ENCODE measurements at places on chromosomes 16 and 17.

DNA sequence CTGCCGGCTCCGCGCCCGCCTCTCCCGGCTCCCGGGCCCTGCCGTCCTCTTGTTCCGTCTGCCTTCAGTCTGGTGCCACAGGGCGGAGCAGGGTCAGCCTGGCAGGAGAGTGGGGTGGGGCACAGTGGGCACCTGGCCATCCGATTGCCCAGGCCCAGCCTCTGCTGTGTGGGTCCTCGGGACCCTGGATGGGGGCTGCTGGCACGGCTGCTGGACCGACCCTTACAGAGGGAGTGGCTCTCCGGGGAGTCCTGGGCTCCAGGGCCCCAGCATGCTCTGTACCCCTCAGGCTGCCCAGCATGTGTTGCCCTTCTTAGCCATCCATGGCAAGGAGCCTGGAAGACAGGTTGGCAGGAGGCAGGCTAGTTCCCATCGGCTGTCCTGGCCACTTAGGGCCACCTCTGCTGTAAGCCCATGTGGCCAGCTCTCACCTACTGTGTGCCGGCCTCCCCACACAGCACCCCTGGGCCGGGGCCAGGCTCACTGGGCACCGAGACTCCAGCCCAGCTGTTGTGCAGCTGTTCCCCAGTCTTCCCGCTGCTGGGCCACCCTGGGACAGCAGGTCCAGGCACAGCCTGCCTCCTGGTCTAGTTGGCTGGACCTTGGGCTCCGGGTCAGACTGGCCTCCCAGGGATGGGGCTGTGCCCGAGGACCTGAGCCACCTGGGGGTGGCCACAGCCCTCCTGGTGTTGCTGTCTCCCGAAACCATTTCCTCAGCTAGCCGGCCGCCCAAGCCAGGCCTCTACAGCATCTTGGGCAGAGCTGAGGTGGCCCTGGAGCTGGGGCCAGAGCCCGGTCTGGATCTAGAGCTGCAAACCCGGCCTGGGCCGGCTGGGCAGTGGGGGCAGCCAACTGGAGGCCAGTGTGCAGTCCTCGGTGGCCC lies 24.9 kb downstream of the BAHCC1 start:
- DNase-seq: no peak

DNA sequence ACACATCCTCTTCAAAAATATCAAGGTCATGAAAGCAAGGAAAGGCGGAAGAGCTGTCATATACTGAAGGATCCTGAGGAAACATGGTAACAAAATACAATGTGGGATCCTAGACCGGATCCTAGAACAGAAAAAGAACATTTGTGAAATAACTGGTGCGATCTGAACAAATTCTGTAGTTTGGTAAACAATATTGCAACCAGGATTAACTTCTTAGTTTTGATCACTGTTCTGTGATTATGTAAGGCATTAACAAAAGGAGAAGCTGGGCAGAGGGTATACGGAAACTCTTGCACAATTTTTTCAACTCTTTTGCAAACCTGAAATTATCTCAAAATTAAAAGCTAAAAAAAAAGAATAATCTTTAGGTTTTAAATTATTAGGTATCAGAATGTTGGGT lies 109.7 kb downstream of the TRIM37 start:
- no peak for DNase-seq

- no peak for DNase-seq
Measured at GRCh38 chr16:4214215-4214621, 27.7 kb downstream of the SRL start.

- no peak for DNase-seq
Measured at GRCh38 chr17:33725675-33726271, 432.7 kb upstream of the ASIC2 start.

DNA sequence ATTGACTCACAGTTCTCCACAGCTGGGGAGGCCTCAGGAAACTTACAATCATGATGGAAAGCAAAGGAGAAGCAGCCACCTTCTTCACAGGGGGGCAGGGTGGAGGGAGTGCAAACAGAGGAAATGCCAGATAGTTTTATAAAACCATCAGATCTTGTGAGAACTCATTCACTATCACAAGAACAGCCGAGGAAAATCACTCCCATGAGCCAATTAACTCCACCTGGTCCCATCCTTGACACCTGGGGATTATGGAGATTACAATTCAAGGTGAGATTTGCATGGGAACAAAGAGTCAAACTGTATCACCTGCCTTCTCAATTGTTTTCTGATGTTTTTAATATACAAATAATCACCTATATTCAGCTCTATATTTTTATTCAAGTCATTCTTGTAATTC lies 1527.3 kb upstream of the GOT2 start:
- DNase-seq: no peak

- DNase-seq: no peak
Measured at GRCh38 chr16:21704733-21705132, 41.0 kb downstream of the OTOA start.

GRCh38 chr16:77898671-77899211 lies 110.4 kb downstream of the VAT1L start:
- no peak for DNase-seq

DNA sequence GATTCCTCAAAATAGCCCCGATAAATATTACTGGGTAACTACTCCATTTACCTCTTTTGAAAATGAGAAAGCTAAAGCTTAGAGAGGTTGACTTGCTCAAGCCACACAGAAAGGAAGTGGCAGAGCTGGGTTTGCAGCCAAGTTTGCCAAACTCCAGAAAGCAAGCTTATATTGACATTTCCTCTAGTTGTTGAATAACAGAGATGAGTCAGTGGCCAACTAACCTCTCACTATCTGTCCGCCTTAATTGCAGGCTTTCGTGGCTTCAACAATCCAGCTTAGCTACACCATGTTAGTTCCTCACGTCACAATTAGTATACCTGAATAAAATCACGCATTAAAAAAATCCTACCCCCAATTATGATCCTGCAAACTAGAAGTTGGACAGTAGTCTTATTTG lies 151.7 kb downstream of the CNTNAP4 start:
- no peak for DNase-seq

- no peak for DNase-seq
Measured at GRCh38 chr16:13471036-13471435, 448.9 kb upstream of the ERCC4 start.
